T follicular helper cell (primary cell): ENCODE measurements at places on chromosomes 4 and X.
A peak's percentile ranks its signal among the peaks of the same experiment; 100 is the strongest.

GRCh38 chr4:39574946-39575345, 47.7 kb upstream of the UGDH start:
- no peak for DNase-seq

DNA sequence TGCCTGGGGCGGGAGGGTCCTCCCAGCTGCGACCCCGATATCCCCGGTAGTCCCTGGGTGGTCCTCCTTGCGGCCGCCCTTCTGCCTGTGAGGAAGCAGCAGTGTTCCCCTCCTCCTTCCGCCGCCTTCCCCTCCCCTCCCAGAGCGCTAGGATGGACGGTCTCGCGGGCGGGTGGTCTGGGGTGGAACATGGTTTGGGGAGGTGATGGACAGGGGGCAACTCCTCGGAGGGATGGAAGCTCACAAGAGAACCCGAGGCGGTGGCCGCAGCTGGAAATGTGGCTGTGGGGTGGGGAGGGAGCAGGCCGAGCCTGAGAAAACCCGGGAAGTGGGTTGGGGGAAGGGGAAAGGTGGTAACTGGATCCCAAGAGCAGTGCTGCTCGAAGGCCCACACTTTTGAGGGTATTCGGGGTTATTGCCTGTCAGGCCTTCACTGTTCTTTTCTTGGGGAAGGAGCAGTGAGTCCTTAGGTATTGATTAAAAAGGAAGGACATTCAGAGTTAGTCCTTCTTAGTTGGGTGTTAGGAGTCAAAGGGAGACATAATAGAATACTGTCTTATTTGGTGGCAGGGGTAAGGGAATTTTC, 581 bp downstream of the UBE2K start:
- peak; percentile 28 for DNase-seq

DNA sequence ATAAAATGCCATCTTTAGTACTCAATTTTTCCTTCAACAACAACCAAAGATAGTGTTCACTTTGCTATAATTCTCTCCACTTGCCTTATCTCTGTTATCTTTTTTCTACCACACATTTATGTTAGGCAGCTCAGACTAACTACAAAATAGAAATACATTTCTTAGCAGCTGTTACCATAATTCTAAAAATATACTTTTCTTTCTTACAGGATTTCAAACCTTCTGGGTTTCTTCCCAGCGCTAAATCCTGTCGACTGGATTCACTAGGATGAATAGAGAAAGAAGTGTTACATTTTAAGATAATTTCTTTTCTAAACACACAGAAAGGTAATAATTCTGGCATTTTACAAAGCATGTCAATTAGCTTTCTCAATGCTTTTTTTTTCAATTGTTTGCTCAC, 105.5 kb upstream of the GK2 start:
- DNase-seq = no peak

GRCh38 chrX:45716750-45717149, 516.1 kb upstream of the DIPK2B start:
- DNase-seq = no peak

GRCh38 chr4:68872643-68873502, 57.1 kb downstream of the UGT2B10 start:
- no peak for DNase-seq

DNA sequence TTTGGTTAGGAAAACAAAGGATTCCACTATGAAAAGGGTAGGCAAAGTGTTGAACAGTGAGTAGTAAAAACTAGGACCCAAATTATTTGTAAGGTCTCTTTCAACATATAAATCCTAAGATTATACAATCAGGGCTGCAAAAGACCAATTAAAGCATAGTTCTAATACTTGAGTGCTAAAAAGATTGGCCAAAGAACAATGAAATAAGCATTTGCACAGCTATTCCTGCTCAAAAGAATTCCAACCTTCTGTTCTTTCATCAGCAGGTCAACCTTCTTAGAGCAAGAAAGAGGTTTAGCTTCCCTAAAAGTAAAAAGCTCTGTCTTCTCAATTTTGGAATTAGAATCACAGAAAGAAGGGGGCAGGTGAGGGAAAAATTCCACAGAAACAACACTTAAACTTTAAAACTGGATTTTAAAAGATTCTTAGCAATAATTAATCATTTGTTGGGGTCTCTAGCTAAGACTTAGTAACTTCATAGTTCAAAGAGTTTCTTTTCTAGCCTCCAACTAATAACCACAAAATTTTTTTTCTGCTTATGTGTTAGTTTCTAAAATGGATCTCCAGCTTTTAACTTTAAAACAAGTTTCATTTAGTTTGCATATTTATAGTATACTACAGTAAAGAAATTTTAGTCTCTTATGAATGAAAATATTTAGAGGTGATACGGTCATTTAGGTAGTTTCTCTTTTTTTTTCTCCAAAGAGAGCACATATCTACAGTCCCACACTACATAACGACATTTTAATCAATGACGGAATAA, 16.3 kb downstream of the TSPAN5 start:
- DNase-seq = no peak

- DNase-seq = no peak
These were observed 45.5 kb upstream of the XIAP start for GRCh38 chrX:123814343-123814742.

- DNase-seq = no peak
These were observed 28.5 kb downstream of the TBCK start for GRCh38 chr4:106287353-106287969.

GRCh38 chr4:27223326-27223725, 362.7 kb downstream of the STIM2 start:
- no peak for DNase-seq

DNA sequence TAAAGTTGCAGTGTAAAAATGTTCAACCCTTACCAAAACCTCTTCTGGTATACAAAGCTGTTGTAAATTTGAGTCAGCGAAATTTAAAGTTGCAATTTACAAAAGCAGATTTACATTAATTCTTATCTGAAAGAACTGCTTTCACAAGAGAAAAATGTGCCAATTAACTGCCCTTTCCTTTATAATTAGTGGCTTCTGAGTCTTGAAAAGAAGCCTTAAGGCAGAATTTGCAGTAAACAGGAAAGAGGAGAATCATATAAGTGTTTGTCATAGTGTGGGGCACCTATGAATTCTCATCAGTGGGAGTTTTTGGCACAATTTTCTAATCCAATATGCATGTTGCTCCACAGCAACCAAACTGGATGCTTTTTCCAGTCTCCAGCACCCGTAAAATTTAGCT, 125.3 kb upstream of the GABRG1 start:
- DNase-seq = no peak

DNA sequence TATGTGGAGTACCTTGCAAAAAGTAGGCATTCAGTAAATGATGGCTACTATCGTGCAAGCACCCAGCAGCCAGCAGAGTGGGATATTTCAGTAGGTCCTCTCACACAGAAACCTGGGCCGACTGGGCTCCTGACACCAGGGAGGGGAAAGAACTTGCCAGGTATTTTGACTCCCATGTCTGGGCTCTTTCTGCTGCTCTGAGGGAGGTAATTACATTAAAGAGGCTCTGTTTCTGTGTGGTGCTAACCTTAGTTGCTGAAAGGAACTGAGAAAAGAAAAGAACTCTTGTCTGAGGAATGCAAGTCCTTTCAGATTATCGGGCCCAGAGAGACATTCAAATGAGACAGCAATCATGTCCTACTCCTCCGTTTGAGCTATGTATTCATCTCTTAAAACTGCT, 175.8 kb upstream of the MTMR8 start:
- no peak for DNase-seq

GRCh38 chr4:74189331-74190043, 31.6 kb downstream of the MTHFD2L start:
- no peak for DNase-seq
